ENCODE measurements at places on chromosomes 12 and 14.
A peak's percentile ranks its signal among the peaks of the same experiment; 100 is the strongest.

GRCh38 chr12:3300833-3301401, 190.1 kb upstream of the PRMT8 start:
- DNase-seq, result no peak

- DNase-seq, result no peak
Observed at GRCh38 chr12:69508091-69508490, 37.9 kb downstream of the FRS2 start.

- DNase-seq, result no peak
Observed at GRCh38 chr12:25979563-25979962, 21.1 kb downstream of the RASSF8 start.

- no peak for DNase-seq
Observed at GRCh38 chr14:100306998-100307765, 938 bp upstream of the SLC25A29 start.

DNA sequence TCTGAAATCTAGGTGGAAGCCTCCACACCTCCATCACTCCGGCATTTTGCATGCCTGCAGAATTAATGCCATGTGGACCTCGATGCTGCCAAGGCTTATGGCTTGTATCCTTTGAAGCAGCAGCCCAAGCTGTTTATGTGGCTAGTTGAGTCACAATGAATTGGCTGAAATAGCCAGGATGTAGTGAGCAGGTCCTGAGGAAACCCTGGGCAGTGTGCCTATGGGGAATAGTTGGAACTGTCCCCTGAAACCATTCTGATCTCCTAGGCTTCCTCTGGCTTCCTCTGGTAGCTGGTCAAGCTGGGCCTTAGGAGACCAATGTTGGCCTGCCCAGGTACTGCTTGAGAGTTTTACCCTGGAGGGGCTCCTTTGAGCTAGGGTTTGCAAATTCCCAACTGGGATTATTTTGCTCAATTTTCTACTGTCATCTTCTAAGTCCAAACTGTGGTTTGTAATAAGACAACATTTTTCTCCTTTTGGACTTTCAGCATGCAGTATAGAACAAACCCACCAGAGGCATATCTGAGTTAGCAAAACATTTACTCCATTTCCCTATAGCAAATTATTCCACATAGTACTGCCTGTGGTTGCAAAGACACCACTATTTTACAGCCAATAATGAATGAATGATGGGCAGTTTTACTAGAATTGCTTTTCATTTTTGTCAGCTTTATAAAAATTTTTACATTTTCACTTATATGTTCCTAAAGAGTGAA, 85.1 kb upstream of the AMIGO2 start:
- no peak for DNase-seq

GRCh38 chr12:93135286-93136239, 206.5 kb upstream of the EEA1 start:
- DNase-seq, result no peak

- DNase-seq, result no peak
Observed at GRCh38 chr14:58815161-58815701, 177.5 kb downstream of the DACT1 start.

- DNase-seq, result no peak
Observed at GRCh38 chr12:96236221-96236822, 42.1 kb downstream of the ELK3 start.

GRCh38 chr12:132506328-132507160, 16.6 kb downstream of the FBRSL1 start:
- peak; percentile 60 for DNase-seq

DNA sequence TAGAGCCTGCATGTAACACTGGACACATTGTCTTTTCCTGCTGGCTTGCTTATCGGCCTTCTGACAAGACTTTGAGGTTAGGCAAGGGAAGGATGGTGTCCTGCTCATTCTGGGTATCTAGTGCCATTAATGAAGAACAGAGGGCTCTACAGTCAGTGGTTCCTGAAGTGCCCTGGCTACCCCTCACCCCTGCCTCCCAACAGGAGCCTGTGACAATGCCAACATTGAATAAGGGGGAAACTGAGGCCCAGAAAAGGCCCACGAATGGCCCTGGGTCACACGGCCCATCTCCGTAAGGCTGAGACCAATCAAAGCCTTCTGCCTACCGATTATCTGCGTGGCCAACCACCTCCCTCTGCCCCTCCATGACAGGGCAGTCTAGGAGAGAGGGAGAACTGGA, 2.1 kb downstream of the IFI27L2 start:
- no peak for DNase-seq

DNA sequence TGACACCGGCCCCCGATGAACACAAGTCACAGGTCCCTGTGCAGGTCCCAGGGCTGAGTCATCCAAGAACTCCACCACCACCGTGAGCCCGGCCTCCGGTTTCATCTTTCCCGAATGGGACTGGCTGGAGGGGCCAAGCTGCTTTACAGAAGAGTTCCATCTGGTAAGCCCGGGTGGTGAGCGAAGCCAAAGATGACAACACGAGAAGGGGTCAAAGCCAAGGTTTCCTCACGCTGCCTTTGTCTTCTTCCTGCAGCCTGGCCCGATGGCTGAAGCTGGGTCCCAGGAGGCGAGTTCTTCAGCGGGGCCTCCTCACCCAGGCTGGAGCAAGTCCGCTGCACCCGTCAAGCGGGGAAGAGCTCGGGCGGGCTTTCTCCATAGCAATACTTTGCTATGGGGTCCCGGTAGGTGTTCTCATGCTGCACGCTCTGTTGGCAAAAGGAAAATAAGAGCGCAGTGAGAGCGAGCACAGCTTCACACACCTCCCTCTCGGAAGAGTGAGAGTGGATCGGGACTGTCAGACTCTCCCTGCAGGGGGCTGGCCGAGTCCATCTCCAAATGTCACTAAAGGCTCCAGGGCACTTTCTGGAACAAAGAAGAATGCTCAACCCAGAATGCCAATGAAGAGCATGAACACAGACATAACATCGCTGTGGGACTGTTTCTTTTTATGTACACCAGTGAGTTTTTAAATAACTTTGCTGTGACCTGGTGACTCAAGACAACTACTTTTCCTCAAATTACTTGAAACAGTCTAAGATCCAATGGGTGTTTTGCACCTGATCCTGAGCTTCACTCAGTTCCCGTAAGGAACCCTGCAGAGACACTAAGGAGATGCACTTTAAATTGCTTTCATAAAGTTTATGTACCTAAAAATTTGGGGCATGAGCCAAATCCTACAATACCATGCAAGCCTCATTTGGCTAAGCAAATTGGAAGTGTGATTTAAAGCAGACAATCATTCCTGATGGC, 20.1 kb downstream of the SPRING1 start:
- DNase-seq, result no peak

- DNase-seq, result no peak
Observed at GRCh38 chr14:49008363-49008762, 577.8 kb downstream of the RPS29 start.

DNA sequence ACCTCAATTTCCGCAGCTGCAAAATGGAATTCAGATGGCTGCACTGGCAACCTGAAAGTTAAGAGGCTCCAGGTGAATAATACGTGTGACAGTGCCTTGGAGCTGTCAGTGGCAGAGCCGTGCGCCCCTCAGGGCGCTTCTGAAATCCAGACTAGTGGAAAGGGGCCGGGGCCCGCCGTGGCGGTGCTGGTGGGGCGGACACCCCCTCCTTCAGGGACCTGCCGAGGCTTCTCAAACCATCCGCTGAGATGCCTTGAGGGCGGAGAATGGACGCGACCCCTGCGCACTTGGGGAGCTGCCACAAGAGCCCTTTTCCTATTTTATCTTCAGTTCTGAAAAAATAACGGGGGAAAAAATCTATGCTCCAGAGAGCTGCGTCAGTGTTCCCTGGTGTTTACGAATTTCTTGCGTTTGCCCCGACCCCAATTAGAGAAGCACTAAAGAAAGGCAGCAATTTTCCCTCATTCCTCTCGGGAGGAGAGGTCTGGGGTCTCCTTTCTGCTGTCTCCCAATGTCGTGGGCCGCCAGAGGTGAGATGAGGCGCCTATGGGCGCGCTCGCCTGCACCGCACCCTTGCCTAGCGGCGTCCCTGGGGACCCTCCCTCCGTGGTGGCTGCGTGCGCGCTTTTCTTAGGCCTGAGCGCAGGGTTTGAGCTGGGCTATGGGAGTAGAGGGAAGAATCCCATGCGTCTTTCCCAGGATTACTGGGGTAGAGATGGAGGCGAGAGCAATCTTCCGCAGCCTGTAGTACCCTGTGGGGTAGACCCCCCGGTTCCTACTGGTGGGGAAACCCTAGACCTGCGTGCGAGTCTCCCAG, 2.2 kb downstream of the NOS1 start:
- DNase-seq, result no peak

- DNase-seq, result no peak
Observed at GRCh38 chr14:36553656-36554260, 28.7 kb downstream of the NKX2-8 start.

DNA sequence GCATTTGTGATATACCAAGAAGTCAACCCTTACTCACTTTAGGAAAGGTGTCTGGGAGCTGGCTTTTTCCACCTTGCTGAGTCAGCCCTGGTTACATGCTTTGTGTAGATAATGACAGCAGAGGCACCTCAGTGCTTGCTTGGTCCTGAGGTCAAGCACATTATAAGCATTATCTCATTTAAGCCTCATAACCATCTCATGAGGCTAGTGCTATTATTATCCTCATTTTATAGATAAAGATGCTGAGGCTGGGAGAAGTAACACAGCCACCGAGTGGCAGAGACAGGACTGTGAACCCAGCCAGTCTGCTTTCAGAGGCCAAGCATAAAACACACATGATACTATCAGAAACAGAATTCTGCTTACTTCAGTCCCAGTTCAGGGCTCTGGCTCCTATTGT, 29.4 kb downstream of the MAX start:
- DNase-seq, result no peak

DNA sequence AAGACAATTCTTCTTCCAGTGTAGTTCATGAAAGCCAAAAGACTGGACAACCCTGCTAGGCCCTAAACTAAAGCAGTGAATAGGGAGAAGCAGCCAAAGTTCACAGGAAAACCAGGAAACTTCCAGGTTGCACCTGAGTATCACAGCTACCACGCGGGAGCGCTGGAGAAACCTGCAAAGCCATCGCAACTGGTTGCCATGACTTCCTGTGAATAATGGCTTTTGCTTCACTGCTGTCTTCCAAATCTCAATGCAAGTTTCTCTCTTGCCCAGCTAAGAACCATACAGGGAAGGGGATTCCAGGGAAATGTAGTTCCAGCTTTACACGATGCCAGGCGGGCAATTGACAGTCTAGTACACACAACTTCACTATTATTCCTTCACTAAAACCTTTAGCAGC, 114.1 kb downstream of the GXYLT1 start:
- DNase-seq, result no peak

GRCh38 chr14:51534610-51535011, 117.1 kb upstream of the FRMD6 start:
- no peak for DNase-seq

- no peak for DNase-seq
Observed at GRCh38 chr14:32682214-32682613, 256.5 kb upstream of the NPAS3 start.
